ENCODE measurements at places on chromosomes 3 and 15.

GRCh38 chr15:45091576-45091975 is 22.4 kb downstream of the DUOX2 start:
- DNase-seq = no peak

DNA sequence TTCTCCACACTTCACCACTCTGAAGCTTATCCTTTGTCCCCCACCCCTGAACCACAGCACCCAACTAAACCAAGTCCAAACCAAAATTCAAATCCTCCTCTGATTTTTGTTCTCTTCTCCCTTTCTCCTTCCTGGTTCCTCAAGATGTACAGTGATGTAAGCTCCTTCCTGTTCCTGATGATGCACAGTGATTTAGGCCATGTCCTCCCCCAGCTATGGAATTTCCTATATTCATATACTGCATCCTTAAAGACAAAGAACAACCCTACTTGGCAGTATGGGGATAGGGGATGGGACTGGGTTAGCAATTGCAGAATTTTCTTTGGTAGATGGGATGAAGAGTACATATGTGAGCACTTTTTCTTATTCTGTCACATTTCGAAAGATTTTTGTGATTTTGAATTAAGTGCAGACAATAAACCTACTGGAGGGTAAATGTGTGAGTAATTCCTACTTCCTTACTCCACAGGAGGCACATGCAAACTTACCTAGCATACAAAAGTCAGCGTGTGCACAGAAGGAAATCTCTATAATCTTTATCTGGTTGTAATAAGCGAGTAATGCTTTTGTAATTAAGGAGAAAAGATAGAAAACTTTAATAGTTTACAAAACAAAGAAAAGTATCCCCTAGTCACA is 125.0 kb downstream of the ANO10 start:
- no peak for DNase-seq

DNA sequence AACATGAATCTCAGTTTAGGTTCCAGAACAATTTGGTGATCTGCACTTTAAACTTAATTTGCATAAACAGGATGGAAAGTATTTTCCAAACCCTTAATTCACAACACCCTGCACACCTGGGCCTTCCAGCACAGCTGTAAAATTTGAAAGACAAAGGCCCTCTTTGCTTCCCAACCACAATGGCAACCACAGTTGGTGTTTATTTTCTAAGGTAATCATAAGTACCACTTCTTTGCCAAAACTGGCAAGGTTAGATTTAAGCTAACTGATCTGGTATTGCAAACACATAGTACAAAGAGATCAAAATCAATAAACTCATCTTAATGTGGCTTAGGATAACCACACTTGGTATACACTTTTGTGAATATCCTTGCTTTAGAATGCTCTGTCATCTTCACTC is 4.1 kb downstream of the LRIG1 start:
- no peak for DNase-seq

DNA sequence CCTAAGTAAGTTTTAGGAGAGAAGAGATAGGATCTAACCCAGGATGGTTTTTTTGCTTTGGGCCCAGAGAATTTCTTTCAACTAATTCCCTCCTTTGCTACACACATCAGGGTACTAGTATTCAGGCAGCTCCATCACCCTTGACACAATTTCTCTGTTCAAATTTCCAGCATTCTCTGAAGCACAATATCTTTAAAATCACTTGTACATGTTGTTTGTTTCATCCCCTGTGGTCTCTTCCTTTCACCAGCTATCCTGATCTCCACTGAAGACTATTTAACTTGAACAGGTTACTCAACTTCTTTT is 32.4 kb upstream of the FNDC3B start:
- DNase-seq = no peak

GRCh38 chr15:39323157-39323556 is 257.7 kb upstream of the THBS1 start:
- no peak for DNase-seq

DNA sequence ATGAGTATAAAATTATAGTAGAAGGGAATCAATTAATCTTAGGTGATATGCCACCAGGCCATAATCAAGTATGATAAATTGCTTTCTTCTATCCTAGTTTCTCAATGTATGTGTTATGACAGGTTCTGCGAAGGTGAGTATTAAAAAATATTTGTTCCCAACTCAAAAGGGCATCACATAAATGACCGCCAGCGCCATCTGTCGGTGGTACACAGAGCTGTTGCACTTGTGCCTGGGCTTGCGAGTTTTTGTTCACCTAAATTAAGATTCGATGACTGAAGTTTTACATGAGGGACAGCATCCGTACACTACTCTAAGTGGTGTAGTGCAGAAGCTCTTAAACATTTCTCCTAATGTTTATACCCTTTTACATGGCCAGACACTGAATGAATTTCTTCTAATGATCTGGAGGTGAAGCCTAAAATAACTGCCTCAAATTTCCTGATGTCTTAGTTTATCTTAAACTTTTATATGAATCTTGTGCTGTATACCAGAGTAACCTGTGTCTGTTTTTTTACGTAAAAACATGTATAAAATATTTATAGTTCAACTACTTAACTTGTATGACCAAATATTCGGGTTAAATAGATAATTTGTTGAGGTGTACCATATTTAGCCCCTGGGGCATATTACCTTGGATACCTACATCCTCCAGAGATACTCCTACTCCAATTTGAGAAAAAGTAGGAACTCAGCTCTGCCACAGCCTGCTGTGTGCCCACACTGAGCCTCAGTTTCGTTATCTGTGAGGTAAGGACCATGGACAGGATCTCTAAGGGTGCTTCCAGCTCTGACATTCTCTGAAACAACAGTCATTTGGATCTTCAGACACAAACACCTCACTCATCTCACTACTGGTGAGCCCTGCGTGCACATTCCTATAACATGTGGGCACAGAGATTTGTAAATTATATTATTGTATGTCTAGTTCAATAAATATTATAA is 365.6 kb downstream of the MAGI1 start:
- no peak for DNase-seq

- DNase-seq = no peak
These were observed 190.1 kb downstream of the TBC1D5 start for GRCh38 chr3:17552351-17552750.

DNA sequence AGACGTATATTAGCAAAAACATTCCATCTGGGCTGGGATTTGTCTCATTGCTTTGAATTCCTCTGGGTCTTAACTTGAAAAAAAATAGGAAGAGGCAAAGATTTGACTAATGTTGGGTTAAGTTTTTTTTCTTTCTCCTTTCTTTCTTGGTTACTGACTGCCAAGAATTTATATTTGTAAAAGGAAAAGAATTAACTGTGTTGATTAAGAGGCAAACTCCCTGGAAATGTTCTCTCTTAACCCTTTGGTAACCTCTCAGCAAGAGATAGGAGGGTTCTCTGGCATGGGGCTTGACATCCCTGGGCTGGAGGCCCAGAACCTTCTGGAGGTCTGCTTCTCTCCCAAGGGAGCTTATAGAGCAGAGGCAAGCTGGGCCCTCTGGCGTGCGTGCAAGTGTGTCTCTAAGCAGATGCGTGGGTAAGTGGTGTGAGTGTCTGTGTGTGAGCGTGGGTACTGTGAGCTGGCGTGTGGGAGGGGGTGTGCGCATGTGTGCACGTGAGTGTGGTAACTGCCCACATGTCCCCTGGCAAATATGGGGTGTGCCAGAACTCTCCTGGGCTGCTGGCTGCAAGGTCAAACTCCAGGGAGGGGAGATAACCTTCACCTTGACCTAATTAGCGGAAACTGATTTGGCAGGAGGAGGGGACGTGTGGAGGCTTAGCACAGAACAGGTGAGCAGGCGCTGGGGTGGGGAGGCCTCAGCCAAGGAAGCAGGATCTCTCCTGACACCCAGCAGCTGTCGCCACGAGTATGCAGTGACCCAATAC is 49.4 kb upstream of the MAGEF1 start:
- peak; percentile 30 for DNase-seq

DNA sequence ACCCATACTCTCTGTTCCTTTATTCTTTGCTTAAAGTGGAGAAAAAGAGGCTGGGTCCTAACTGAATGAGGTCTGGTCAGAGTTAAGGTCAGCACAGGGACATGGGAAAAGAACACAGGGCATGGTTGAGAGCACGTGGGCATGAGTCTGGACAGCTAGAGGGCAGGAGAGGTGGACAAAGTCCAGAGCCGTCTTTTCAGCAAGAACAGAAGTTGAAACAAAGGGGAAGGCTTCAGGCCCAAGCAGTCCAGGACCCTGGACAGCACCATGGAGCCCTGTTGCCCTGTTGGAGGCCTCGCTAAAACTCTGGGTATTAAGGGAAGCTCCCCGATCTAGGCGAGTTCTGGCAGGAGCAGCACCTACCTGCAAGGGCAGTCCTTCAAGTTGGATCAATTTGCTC is 50.7 kb downstream of the XYLB start:
- peak; percentile 2 for DNase-seq

- no peak for DNase-seq
These were observed 51.1 kb downstream of the TFG start for GRCh38 chr3:100760377-100760776.

- DNase-seq = no peak
These were observed 33.5 kb upstream of the PPARG start for GRCh38 chr3:12255393-12255792.

GRCh38 chr15:65888981-65889380 is 19.7 kb downstream of the RAB11A start:
- no peak for DNase-seq

- no peak for DNase-seq
These were observed 35.3 kb upstream of the BBX start for GRCh38 chr3:107487490-107487889.

DNA sequence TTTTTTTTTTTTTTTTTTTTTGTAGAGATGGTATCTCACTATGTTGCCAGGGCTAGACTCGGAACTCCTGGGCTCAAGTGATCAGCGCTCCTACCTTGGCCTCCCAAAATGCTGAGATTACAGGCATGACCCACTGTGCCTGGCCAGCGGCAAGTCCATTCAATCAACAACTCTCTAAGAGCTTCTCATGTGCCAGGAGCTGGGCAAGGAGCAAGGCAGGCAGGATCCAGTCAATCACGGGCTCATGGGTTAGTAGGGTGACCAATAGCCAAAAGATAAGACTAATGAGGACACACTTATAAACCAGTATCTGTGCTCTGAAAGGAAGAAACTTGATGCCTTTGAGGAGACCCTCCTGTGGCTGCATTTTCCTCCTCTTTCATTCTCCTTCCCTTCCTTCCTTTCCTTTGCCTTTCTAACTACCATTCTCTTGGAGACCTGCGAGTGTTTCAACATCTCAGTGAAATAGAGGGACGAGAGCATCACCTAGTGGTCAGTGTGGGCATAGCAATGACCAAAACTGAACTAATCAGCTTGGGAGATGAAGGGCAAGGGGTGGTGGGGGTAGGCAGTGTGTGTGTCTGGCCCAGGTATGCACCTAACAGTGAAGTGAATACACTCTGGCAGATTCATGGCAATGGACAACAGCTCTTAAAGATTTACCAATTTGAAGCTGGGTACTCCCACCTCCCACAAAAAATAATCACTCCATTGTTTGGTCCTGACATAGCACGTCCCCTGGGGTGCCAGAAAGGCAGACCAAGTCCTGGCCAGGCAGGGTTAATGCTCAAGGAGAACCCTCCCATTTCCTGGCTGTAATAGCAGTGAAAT is 6.3 kb downstream of the RPP25 start:
- no peak for DNase-seq

- no peak for DNase-seq
These were observed 39.7 kb upstream of the MYZAP start for GRCh38 chr15:57551715-57552677.

GRCh38 chr15:62183130-62183529 is 18.0 kb upstream of the C2CD4B start:
- DNase-seq = no peak

DNA sequence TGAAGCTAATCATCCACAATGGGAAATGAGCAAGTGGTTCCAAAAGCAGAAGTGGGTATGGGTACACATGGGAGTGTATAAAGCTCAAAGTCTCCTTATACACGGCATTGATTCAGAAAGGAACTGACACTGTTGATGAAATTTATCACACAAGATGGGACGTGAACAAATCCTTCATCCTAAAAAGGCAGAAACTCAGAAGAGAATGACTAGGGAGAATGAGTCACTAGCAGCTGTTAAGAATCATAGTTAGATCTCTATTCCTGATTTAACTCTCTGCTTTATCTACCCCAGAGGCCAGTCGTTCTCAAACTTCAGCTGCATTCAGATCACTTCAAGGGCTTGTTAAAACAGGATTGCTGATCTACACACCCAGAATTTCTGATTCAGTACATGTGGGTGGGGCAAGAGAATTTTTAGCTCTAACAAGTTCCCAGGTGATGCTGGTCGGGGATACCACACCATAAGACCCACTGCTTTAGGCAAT is 97.7 kb upstream of the PHLDB2 start:
- DNase-seq = peak; percentile 62

GRCh38 chr3:45258317-45258716 is 32.2 kb upstream of the TMEM158 start:
- no peak for DNase-seq

- no peak for DNase-seq
These were observed at the start of gene CD96 for GRCh38 chr3:111541911-111542483. TSS of gene CD96 (plus strand) at chr3:111542197. CDS start at chr3:111542249, 52 bp downstream.

GRCh38 chr15:67202991-67203390 is 51.5 kb downstream of the AAGAB start:
- no peak for DNase-seq

- no peak for DNase-seq
These were observed 163.8 kb downstream of the FBLN2 start for GRCh38 chr3:13712682-13713180.

DNA sequence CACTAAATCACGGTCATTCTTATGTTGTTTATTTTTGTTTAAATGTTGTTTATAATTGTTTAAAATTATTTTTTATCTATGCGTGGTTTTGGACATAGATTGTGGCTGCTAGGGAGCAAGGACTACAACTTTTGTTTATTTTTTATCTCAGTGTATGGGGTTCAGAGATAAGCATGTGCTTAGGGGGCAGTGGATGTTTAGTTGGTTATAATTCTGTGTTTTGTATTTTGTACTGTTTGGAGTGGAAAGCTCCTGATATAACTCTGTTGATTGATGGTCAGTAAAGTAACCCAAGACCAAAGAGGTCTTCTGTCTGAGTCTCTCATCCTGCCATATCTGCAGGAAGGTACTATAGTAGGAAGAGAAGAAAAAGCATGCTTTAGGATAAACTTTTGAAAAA is 36.5 kb upstream of the NPHP3 start:
- DNase-seq = no peak

GRCh38 chr15:76961268-76962011 is 29.9 kb downstream of the RCN2 start:
- no peak for DNase-seq

DNA sequence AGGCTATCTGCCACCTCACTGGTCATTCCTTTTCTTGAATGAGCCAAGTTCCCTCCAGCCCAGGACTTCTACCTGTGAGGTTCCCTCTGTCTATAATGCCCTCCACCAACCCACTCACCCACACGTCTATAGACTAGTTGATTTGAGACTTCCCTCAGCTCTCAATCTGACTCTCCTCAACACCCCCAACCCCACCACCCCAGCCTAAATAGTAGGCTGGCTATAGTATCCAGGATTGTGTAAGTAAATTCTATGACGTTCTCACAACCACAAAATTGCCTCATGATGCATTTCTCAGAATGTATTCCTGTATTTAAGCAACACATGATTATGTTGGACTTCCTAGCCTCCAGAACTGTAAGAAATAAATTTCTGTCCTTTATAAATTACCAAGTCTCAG is 2.2 kb downstream of the PLSCR1 start:
- no peak for DNase-seq
